ENCODE measurements at places on chromosomes 16 and 17. TPM values are rescaled to one million over a fixed set of nuclear protein-coding genes. Genes with fewer than 3 reads are reported as not detected.

The G6PC1 gene
- not detected for total RNA-seq

The TEKT3 gene
- not detected for total RNA-seq

The KRT27 gene
- not detected for total RNA-seq

The TMEM238L gene
- not detected for total RNA-seq

The PRRT2 gene
- total RNA-seq, result 0.69 TPM

The GPR179 gene
- total RNA-seq, result not detected

The KRT13 gene
- total RNA-seq, result 0.65 TPM

The OSGIN1 gene
- total RNA-seq, result 5.9 TPM

The PRM2 gene
- not detected for total RNA-seq

The SRCIN1 gene
- total RNA-seq, result 1.9 TPM

The PTGES3L gene
- total RNA-seq, result 1.2 TPM

The KCNJ18 gene
- total RNA-seq, result not detected

The NDE1 gene
- total RNA-seq, result 11.9 TPM

The FBXW10 gene
- not detected for total RNA-seq

The OTOP3 gene
- total RNA-seq, result not detected

The CLEC19A gene
- not detected for total RNA-seq

The ABCC6 gene
- 2.2 TPM for total RNA-seq

The NPEPPS gene
- total RNA-seq, result 114 TPM

The RBFOX1 gene
- 1.1 TPM for total RNA-seq

The SBK1 gene
- total RNA-seq, result 0.12 TPM

The TSR1 gene
- 31.6 TPM for total RNA-seq

The CCL17 gene
- not detected for total RNA-seq
